ENCODE measurements at places on chromosomes 7 and 10.
A peak's percentile ranks its signal among the peaks of the same experiment; 100 is the strongest.

DNA sequence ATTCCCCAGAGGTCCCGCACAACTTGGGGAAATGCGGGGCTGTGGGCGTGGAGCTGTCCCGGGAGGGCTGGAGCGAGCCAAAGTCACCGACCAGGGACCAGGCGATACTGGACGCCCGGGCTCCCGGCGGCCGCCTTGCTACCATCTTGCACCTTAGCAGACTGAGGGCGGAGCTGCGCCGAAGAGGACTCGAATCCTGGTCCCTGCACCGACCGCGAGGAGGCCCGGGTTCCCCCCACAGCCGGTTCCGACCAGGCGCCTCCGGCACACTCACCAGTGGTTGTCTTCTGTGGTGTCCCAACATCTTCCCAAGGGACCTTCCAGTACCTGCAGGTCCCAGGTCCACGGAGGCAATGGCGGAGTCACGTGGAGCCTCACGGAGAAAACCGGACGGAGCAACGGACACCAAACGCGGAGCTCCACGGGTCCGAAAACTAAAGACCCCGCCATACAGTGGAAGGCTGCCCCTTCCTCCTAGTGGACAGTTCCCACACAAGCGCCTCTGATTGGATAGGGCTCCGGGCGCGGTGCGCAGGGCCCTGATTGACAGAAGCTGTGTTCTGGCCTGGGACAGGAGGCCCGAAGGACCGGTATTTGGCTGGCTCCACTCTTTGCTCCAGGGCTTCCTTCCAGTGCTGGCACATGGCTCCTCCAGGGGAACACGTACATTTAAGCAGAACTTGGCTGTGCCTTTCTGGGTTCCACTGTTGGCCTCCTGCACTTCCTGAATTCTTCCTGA, 124.6 kb upstream of the ZNF479 start:
- no peak for DNase-seq

GRCh38 chr7:3432911-3433310, 131.9 kb downstream of the SDK1 start:
- DNase-seq = no peak

DNA sequence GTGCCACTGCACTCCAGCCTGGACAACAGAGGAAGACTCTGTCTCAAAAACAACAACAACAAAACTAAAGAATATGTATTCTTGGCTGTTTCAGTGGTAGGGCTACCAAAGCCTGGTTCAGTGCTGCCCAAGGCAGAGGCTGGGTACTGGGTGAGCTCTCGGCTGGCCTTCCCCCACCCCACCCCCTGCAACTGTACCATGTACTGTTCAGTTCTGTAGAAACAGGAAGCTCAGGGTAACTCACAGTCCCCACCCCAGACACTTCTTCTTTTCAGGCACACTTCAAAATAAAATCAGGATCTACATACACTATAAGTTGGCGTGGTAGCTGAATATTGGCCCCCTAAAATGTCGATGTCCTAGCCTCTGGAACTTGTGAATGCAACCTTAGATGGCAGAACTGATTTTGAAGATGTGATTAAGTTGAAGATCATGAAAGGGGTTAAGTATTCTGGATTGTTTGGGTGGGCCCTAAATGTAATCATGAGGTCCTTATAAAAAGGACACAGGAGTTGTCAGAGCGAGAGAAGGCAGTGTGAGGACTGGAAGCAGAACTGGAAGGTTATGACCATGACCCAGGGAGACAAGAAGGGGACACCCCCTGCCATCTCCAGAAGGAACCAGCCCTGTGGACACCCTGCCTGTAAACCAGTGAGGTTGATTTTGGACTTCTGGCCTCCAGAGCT, 31.2 kb downstream of the TBXAS1 start:
- DNase-seq = peak; percentile 82

DNA sequence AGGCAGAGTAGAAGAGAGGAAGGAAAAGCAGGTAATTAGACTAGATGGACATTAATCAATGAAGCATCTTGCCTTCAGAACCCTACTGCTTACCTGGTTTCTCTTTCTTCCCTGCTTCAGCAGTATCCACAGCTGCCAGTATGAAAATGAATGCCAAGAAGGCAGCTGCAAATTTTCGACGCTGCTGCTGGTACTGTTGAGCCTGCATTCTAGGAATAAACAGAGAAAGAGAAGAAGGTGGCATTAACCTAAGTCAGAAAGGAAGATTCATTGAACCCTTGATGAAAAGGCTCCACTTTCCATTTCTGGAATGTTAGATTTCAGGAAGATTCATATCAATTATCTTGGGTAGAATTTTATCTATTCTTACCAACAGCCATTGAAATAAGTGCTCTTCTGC, 88.8 kb downstream of the PTN start:
- DNase-seq = no peak

GRCh38 chr7:138749960-138750359, 47.8 kb upstream of the TMEM213 start:
- no peak for DNase-seq

GRCh38 chr7:104967595-104967994, 46.4 kb upstream of the KMT2E start:
- DNase-seq = no peak

- DNase-seq = no peak
Observed at GRCh38 chr7:41809940-41810576, 107.2 kb upstream of the INHBA start.

GRCh38 chr10:49323171-49323895, 24.4 kb downstream of the C10orf71 start:
- DNase-seq = no peak

DNA sequence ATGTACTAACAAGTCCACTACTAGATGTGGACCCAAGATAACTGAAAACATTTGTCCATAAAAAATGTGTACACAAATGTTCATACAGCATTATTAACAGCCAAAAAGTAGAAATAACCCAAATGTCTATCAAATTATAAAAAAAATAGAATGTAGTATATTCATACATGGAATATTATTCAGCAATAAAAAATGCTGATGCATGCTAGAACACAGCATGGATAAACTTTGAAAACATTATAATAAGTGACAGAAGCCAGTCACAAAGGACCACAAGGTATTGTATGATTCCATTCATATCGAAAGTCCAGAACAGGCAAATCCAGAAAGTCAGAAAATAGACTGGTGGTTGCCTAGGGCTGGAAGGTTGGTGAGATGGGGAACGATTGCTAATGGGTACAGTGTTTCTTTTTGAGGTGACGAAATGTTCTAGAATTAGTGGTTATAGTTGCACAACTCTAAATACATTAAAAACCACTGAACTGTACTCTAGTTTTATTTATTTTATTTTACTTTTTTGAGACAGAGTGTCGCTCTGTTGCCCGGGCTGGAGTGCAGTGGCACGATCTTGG, 43.3 kb upstream of the ANLN start:
- DNase-seq = no peak

GRCh38 chr10:44587488-44588318, 202.8 kb upstream of the CXCL12 start:
- no peak for DNase-seq

DNA sequence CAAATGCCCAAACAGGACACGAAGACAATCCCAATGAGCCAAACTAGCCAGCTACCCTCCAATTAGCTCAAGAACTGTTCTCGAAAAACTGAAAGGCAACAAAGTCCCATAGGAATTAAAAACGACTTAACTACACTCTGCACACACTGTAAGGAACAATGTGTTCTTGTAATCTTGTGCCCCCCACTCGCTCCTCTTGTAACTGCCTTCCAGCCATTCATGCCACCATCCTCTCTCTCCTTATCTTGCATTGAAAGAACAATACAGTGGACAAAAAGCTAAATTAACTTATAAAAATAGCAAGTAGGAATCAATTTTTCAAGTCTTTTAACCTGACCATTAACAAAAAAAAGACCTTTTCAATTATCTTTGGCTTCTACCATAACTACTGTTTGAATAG, 2.9 kb downstream of the CYTH3 start:
- DNase-seq = no peak

DNA sequence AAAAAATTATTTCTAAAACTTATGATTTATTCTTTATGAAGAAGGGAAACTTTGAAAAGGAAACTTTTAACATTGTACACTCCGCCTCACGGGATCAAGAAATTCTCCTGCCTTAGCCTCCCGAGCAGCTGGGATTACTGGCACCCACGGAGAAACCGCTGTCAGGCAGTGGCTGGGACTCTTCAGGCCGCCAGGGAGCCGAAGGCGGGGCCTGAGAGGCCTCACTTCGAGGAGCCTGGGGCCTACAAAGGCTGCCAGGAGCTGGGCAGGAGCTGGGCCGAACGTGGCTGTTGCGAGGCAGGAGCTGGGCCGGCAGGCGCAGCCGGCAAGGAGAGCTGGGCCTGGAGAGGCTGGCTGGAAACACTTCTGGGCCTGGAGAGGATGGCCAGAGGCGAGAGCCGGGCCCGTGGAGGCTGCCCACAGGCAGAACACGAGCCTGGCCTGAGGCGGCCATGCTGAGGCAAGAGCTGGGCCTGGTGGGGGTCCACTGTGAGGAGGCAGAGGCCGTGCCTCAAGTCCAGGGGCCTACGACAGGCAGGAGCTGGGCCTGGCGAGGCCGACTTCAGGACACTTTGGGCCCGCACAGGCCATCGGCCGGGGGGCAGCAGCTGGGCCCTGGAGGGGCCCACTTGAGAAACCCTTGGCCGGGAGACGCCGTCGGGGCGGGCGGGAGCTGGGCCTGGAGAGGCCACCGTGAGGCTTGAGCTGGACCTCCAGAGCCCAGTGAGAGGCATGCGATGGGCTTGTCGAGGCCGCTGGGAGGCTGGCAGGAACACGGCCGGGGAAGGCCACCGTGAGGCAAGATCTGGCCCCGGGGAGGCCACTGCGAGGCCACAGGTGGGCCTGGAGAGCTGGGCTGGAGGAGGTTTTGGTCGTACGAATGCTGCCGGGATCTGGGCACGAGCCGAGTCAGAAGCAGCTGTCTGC, 23.7 kb downstream of the MDH2 start:
- no peak for DNase-seq

DNA sequence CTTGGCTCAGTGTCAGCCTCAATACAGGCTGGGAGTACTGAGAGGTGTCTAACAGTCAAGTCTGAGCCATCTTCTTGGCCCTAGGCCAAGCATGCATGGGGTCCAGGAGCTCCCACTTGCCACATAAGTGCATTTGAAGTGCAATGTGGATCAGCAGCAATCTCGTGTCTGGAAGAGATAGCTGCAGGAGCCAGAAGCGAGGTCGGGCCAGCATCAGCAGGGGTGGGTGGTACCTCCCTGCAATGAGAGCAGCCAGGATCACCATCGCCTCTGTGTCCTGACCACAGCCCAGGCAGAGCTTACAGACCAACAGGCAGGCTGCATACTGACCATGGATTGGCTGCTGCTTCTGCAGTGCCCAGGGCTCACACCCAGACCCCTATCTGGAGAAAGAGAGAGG, 83.0 kb upstream of the CXCL12 start:
- DNase-seq = no peak

DNA sequence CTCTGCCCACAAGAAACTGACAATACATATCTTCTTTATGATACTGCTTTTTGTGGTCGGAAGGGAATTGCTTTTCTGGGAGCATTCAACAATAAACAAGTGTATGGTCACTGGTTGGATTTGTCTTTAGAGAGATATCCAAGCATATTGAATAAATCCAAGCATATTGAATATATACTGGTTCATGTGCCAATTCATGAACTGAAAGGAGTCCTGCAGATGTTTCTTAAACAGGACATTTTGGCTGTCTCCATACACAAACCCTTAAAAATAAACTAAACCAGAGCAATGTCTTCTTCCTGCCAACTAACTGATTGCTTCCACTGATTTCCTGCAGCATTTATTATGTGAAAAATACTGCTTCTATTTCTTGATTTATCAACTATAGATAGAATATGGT, 173.9 kb downstream of the FOXP2 start:
- no peak for DNase-seq

GRCh38 chr7:159205833-159206232, 61.2 kb upstream of the VIPR2 start:
- DNase-seq = no peak

DNA sequence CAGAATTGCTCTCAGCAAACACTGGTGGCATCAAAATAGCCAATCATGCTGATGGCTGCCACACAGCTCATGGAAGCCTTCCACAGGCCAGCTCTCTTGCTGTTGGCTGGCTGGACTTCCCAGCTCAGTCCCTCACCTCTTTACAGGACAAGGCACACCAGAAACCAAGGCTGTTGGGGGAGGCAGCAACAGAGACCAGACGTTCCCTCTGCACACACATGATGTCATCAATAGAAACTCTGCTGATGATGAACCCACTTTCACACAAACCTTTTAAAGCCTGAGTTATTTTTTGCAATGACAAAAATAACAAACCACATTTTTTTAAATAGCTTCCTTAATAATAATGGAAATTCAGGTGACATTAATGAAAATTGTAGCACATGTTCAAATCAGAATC, 300.9 kb upstream of the C7orf33 start:
- DNase-seq = no peak

DNA sequence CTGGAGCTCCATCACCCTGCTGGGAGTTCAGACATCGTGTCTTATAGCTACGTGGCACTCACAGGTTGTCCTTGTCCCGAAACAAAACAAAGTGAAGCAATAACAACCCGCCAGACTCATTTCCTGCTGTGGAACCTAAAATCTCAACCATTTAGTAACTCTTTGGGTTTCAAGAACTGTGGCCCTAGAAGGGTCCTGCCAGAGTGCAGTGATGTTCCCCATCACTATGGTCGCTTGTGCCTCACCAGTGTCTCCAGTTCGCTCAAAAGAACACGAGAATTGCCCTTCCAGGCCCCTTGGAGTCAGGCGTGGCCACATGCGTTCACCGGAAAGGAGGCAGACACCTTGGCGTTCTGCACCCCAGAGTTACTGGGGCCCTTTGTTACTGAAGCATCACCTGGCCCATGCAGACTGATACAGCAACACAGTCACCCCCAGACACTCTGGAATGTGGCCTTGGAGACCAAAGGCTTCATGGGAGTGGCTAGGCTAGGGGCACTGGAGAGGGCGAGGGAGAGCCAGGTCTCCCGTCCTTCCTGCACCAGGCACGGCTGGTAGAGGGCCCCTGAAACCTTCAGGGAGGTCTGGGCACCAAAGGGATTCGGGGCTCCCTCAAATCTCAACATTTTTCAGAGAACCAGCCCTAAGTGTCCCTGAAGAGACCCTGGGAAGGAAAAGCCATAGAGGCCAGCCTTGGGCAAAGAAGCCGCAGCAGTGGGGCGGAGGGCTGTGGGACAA, 908 bp downstream of the CRYGN start:
- DNase-seq = no peak

DNA sequence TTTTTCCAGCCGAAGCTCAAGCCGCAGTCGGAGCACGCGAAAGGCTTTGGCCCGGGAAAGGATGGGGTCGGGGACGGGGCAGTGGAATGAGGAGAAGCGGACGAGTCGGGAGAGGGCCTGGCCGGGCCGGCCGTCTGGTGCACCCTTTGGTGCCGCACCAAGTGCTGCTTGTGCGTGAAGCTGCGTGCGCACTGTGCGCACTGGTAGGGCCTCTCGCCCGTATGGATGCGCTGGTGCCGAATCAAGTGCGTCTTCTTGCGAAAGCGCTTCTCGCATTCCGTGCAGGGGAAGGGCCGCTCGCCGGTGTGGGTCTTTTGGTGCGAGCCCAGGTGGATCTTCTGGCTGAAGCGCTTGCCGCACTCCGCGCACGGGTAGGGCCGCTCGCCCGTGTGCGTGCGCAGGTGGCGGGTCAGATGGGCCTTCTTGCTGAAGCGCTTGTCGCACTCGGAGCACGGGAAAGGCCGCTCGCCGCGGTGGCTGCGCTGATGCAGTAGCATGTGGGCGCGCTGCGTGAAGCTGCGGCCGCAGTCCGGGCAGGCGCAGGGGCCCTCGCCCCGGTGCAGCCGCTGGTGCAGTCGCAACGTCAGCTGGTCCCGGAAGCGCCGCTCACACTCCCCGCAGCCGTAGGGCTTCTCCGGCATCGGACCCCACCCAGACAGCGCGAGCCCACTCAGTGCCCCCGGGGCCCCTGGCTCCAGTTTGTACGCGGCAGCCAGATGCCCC, 7.8 kb downstream of the ZNF467 start:
- no peak for DNase-seq

All from KBM-7 (cell line).